ENCODE measurements at places on chromosomes 1 and 21.

DNA sequence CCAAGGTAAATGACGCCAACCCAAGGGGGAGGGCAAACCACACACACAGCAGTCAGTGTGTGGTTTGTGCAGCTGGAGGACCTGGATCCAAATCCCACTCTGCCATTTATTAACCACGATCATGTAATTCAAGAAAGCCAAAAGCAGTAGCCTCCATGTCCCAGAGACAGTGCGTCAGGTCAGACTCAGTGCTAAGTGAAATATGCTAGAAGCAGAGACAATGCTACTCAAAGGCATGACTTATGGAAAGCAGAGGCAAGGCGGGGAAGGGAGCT lies 13.6 kb downstream of the TTC39A start:
- no peak for DNase-seq

DNA sequence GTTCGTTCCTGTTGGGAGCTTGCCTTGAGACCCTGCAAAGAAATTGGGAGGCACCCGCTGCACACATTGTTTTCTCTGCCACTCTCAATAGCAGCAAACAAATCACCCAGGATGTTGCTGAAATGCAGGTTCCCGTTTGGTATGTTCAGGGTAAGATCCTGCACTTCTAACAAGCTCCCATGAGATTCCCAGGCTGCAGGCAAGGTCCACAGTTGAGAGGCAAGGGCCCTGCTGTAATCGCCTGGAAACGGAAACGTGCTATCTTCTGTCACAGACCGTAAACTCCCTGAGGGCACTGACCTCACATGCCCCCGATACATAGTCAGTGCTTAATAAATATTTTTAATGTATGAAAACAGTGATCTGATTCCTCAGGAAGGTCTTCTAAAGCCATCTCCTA lies 37.8 kb downstream of the XCL1 start:
- no peak for DNase-seq

- no peak for DNase-seq
Observed at GRCh38 chr1:246947255-246947654, 15.5 kb upstream of the AHCTF1 start.

DNA sequence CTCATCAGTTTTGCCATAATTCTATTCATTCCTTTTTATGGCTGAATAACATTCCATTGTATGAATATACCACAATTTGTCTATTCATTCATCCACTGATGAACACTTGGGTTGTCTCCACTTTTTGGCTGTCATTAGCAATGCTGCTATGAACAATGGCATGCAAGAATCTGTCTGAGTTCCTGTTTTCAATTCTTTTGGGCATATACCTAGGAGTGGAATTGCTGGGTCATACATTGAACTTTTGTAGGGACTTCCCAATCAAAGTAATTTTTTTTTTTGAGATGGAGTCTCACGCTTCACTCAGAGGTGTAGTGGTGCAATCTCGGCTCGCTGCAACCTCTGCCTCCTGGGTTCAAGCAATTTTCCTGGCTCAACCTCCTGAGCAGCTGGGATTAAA lies 34.9 kb downstream of the AADACL4 start:
- no peak for DNase-seq

DNA sequence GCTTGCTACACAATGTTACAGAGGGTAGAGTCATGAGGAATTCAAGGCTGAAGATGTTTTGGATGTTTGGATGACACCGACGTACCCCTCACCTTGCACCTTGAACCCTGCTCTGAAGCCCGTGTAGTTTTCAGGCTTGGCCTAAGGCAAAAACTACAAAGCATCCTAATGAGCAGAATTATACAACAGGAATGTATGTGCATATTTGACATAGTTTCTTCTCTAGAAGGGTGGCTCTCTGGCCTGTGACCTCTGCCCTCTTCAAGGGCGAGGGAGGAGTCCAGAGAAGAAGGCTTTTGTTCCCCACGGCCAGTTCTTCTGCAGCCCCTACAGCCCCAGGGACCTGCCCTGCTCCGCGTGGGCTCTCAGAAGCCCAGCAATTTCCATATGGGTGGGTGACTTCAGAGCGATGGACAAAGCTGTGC lies 43.3 kb downstream of the L1TD1 start:
- DNase-seq: no peak

DNA sequence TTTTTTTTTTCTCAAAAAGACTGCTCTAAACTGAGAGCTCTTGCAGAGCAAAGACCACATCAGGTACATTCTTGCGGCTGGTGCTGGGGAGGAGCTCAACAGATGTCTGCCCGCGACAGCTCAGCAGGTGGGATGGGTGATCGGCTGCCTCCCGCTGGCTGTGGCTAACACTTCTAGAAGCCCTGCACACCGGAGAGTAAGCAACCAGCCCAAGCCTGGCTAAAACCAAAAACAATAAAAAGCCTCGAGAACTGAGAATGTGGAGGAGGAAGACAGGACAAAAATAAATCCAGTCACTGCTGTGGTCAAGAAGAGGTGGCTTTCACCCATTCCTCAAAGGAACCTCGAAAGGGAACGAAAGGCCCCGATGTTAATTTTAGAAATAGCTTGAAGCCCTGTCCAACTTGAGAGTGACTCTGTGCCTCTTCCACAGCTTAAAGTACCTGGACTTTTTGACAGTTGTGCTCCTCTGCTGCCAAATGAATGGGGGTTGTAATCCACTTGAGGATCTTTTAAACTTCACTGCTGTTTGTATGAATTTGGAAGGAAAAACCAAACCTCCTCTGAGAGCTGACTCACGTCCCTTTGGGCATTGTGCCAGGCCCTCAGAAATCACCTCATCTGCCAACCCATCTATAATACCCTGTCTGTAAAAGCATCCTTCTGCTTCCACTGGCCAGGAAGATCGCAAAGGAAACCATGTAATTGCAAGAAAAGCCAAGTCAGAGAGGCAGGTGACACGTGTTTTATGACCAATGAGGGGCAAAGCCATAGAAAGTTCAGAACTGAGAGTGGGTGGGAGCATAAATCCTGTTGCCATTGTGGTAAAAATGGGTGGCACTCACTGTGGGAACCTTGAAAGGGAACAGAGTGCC lies 78.6 kb downstream of the KCNN3 start:
- no peak for DNase-seq

DNA sequence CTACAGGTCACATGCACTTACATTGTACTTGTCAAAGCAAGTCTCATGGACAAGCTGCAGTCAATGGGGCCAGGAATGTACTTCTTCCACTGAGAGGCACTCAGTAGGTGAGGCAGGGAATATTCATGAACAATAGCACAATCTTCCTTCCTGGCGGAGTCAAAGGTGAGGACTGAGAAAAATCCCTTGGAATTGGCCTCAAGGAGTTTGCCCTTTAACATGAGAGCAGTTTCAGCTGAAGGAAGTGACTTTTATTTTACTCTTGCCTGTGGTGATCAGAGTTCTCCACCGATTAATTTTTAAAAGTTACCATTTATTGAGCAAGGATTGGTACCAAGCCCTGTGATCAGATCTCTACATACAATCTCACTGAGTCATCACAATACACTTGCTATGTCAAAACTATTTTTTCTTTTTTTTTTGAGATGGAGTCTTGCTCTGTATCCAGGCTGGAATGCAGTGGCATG lies 11.2 kb upstream of the AK2 start:
- DNase-seq: no peak

- peak; percentile 75 for DNase-seq
Observed at GRCh38 chr1:87402241-87403002, 73.7 kb downstream of the LMO4 start.

DNA sequence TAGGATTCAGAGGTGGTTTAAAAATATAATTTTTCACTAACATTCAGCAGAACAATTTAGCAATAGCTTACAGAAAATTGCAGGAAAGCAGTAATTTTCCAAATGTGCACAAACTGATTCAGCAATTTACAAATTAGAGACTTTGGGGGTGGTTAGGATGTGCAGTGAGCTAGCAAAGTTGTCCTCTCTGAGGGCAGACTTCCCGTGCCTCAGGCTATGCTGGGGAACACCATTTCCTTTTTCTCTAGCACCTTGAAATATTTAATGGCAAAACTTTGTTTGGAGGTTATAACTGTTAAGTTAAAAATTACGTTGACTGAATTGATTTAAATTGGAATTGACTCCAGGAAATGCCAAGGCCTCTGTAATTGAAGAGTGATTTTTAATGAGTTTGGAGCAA lies 258.9 kb downstream of the PTBP2 start:
- no peak for DNase-seq

DNA sequence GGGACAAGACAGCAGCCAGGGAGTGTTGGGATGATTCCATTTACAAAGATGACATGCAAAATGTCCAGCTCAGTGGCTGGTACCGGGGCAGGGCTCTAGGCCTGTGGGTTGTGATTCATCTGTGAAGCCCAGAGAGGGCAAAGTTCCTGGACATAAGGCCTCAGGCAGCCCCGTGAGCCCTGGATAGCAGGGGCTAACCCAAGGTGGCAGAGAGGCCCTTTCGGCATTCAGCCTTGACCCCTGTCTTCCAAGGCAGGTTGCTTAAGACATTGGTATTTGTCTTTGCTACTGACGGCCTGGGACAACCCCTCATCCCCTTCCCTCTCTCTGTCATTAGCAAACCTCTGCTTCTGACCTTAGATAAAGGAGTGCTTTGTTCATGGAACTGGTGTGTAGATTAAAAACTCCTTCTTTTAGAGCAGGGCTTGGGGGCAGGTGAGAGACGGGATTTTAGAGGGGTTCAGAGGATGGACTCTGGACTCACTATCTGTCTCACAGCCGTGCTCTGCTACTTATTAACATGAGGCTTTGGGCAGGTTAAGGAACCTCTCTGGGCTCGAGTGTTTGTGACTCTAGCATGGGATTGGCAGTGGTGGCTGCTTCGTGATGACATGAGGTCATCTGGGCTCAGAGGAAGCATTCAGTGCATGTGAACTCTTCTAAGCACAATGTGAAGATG lies 36.3 kb downstream of the TMEM51 start:
- DNase-seq: no peak

GRCh38 chr21:41236352-41236973 lies 68.5 kb downstream of the BACE2 start:
- DNase-seq: no peak

- no peak for DNase-seq
Observed at GRCh38 chr1:176670853-176671252, 207.9 kb downstream of the PAPPA2 start.

DNA sequence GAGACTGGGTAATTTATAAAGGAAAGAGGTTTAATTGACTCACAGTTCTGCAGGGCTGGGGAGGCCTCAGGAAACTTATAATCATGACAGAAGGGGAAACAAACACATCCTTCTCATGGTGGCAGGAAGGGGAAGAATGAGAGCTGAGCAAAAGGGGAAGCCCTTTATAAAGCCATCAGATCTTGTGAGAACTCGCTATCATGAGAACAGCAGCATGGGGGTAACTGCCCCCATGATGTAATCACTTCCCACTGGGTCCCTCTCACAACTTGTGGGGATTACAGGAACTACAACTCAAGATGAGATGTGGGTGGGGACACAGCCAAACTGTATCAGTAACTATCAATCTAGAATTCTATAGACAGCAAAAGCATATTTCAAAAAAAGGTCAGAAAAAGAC lies 64.7 kb upstream of the ACTRT2 start:
- no peak for DNase-seq

DNA sequence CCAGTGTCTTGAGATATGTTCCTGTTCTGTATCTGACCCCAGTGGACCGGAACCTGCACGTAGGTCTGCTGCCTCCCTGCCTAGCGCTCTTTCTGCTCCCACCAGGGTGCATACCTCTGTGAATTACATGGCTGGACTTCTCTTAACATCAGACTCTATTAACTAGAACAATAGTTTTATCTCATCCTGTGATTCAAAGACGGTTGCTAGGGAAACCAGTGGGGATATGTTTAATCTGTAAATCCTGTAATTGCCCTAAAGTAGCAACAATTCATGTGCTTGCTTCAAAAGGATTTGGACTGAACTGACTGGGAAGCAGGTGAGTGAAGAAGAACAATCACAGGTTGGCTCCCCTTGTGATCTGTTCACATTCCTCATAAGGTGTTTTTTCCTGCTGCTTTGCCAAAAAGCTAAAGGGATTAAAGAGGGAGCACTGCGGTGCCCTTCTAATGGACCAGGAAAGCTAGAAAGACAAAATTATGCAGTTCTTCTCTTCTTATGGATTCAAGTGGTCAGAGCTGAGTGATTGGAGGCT lies 52.7 kb upstream of the DIRAS3 start:
- no peak for DNase-seq

DNA sequence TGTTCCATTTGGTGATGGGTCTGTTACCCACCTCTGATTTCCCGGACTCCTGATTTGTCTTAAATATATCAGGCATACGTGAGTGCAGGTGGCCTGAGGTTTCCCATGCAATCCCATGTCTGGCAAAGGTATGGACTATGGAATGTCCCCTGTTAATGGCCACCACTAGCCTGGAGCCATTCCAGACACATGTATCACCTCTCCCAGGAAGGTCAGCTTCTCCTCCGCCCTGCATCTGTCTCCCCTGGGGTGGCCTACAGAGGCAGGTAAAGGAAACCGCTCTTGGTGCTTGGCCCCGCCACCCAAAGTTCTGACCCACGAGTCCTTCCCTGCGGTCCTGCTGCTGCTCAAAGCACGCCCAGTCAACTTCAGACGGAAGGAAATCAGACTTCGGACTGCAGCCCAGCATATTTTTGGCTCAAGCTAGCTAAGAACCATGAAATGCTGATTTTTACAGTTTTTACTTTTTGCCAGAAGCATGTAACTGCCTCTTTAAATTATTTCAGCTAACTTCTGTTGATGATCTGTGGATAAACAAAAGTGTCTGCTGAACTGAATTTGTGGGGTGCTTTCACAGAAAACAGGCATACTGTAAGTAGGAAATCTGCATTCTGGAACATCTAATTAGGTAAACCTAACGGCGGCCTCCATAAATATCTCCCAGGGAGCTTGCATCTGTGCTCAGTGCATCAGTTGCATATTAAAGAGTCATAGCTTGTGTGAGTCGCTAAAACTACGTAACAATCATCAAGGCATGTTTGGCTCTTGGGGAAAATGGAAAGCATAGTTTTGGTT lies 105.9 kb downstream of the PCP4 start:
- no peak for DNase-seq

DNA sequence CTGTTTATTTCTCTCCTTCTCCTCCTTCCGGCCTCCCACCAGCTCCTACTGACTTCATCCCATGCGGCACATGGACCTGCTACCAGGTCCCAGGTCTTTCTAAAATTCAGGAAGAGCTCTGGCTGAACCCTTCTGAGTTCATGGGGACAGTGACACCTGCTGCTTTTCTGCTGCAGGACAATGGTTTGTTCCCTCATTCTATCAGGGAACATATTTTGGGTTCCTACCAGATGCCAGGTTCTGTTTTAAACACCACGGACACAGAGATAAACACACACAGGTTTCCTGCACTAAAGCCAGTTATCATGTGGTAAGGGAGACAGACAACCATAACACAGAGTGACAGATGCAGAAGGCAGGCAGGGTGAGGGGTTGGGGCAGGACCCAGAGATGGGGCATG lies 114.0 kb upstream of the RAB4A start:
- peak; percentile 40 for DNase-seq

DNA sequence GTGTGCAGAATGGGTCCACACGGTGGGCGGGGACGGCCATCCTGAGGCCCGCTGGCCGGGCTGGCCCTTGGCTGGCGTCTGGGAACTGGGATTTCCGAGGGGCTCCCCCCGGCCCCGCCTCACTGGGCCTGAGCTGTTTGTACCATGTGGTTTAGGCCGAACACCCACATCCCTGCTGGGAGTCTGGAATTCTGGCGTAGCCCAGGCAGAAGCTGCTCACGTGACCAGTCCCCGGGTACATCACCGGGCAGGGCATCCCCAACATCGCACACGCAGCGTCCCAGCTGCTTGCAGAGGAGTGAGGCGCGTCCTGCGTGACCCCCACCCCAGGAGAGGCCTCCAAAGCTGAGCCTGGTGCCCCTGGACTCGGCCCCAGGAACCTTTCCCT lies 2.1 kb downstream of the KRTAP10-7 start:
- no peak for DNase-seq

GRCh38 chr1:193019442-193020026 lies 39.6 kb downstream of the UCHL5 start:
- DNase-seq: no peak

- DNase-seq: no peak
Observed at GRCh38 chr1:86460998-86461397, 7.7 kb upstream of the CLCA1 start.

Data from femur (tissue), 1 donor.